LHCN-M2 (cell line): ENCODE measurements at places on chromosomes 3 and 15.

DNA sequence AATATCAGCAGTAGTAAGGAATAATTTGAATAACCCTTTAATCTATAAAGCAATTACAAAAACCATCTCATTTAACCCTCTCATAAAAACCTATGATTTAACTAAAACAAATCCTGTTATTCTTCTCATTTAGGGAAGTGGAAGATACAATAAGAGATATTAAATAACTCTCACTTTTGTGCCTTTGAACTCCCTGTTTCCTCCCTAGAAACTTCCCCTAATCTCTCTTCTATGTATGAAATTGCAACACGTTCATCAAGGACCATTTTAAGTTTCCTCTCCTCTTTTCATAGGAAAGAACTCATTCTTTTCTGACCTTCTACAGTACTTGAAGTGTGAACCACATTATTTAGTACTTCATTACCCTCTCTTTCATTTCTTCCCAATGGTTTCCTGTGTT is 18.8 kb upstream of the FAM81A start:
- no peak for DNase-seq

- DNase-seq, result no peak
Observed at GRCh38 chr3:65432388-65433003, 606.2 kb downstream of the MAGI1 start.

DNA sequence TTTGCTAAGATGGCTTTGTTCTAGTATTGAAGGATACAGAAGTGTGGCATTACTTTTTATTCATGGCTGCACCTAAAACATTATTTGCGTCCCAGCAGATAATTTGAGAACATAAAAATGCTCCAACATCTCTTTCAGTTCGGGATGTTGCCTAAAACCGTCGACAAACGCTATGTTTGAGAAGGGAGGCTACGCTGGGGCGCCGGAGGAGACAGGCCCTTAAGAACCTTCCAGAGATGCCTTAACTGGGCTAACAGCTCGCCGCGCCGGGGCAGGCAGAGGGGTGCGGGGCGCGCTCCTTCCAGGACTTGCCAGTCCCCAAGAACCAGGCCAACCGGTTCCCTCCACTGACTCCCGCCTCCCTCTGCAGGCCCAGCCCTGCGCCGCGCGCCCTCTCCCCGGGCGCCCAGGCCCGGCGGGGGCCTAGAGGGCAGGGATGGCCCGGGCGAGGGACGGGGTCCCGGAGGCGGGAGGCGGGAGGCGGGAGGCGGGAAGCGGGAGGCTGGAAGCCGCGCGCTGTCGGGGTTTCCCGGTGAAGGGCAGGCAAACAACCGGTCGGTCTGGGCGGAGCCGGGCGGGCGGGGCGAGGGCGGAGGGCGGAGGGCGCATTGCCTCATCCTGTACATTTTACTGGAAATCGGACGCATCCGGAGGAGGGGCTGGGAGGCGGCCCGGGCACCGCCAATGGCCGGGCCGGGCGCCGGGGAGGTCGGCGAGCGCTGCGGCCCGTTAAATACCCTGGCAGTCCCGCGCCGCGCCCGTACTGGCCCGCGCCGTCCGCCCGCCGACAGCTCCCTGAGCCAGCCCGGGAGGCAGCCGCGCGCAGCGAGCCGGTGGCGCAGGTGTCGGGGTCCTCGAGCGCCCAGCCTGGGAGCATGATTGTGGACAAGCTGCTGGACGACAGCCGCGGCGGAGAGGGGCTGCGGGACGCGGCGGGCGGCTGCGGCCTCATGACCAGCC is at the start of gene NFKBIZ:
Gene NFKBIZ (plus strand): TSS at position 761 of the 960 bp plus-strand sequence. CDS start 115 bp downstream, at position 876.
- peak; percentile 93 for DNase-seq

DNA sequence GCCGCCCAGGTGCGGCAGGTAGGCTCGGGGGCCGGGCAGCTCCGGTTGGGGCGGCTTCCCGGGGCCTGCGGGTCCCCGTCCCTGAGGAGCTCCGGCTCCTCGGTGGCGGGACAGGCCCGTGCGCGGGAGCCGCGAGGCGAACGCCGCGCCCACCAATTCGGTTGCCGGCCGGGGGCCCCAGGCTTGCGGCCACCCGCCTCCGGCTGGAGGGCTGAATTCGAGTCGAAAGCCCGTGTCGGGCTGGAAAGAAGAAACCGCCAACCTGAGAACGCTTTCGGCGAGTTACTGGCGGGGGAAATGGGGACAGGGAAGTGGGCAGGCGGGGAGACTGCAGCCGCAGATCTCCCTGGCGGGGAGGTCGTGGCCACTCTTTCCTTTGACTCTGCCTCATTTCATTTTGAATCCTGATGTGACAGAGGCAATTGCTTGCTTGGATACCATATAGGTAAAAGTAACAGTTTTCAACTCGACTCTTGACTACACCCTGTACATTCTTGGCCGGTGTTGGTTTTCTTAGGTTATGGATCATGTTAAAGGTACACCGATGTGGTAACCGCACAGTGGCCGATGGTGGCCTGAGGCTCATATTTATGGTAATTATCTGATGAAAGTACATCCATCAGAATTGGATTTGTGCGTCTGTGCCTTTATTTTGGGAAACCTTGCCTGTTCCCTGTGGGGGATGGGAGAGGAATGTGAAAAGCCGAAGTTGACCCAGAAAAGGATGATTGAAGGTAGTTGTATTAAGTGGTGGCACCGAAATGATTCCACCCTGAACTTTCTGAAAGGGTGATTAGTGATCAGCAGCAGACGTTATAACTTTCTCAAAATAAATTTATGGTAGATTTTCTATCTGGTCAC is 1.7 kb downstream of the B3GNT5 start:
- DNase-seq, result peak; percentile 38

GRCh38 chr3:8491271-8492144 is 10.1 kb upstream of the LMCD1 start:
- no peak for DNase-seq

GRCh38 chr15:73273181-73274002 is 95.4 kb downstream of the HCN4 start:
- DNase-seq, result peak; percentile 52

- DNase-seq, result peak; percentile 21
Observed at GRCh38 chr3:124492824-124493223, 237.4 kb upstream of the UMPS start.

- DNase-seq, result peak; percentile 65
Observed at GRCh38 chr3:111861391-111861790, 2.3 kb downstream of the PHLDB2 start.

GRCh38 chr3:106068381-106068780 is 199.6 kb upstream of the CBLB start:
- DNase-seq, result no peak

DNA sequence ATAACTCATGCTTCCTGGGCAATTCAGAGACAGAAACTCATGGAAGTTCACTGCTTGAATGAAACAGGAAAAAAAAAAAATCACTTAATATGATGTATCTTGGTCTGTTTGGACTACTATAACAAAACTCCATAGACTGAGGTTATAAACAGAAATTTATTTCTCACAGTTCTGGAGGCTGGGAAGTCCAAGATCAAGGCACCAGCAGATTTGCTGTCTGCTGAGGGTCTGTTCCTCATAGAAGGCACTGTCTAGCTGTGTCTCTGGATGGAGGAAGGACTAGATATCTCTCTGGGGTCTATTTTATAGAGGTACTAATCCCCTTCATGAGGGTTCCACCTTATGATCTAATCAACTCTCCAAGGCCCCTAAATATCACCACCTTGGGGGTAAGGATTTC is 119.3 kb downstream of the IGF2BP2 start:
- DNase-seq, result no peak

DNA sequence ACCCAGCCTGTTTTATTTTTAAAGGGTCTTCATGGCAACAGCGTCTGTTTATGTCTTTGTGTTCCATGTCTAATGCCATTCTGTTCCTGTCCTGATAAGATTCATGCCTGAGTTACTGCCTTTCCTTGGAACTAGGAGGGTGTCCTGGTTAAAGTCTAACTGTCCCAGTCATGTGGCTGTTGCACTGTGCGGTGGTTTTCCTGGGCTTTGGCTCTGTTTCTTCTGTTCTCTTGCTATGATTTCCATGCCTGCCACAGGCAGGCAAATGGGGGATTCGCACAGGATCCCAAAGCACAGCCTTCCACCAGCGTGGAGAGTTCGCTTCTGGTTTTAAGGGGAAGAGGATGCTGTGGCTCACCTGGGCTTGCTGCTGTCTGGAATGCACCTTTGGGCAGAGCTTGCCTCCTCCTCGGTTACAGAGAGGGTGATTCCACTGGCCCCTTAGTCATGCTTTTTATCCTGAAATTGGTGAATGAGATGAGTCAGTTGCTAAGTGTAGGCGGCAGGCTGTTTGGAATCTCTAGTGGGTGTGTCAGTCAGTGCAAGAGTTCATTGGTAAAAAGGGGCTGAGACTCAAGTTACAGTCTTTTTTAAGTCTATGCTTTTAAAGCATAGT is 86.8 kb downstream of the CCK start:
- DNase-seq, result peak; percentile 85

- no peak for DNase-seq
Observed at GRCh38 chr15:80473286-80474223, 69.4 kb downstream of the ARNT2 start.

DNA sequence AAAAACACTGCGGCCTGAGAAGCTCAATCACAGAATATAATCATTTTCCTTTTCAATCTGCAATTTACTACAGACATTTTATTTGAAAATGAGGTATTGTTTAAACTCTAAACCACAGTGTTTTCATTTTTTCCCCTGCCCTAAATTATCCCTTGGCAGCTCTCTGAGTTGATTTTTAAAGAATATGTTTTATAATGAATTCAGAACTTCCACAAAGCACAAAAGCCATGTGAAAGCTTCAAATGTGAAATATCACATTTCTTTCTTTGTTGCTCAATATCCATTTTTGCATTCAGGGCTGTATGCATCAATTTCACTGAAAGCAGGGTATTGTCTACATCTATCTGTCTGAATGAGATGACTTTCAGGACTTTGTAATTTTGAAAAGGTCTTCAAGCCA is 813.6 kb upstream of the ALCAM start:
- no peak for DNase-seq

GRCh38 chr15:60932051-60932915 is 296.8 kb downstream of the RORA start:
- peak; percentile 93 for DNase-seq

DNA sequence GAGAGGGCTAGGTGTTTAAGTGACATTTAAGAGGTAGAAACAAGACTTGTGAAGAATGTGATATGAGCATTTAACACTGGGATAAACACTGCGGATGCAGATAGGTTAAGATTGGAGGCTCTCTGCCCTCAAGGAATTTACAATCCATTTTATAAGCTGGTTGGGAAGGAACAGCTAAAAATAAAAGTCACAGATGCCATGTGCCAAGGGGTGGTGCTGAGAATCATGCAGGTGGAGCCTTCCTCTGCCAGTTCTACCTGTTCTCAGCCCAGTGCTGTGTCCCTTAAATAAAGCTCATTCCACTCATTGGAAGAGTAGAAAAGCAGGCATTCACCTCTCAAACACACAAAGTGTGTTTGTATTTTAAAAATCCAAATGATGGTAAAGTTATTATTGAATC is 261.9 kb downstream of the THRB start:
- DNase-seq, result no peak

- DNase-seq, result no peak
Observed at GRCh38 chr3:136734382-136735070, 17.7 kb downstream of the STAG1 start.

DNA sequence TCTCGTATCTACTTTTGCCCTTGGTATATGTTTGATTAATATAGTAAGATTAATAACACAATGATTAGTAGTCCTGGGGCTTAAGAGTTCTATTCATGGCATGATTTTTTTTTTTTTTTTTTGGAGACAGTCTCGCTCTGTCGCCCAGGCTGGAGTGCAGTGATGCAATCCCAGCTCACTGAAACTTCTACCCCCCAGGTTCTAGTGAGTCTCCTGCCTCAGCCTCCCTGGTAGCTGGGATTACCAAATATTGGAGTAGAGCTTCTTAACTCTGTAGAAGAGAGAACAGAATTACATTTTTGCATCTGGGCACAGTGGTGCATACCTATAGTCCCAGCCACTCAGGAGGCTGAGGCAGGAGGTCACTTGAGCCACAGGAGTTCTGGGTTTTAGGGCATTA is 58.9 kb downstream of the RAB7A start:
- DNase-seq, result no peak

GRCh38 chr15:90814191-90814821 is 54.1 kb upstream of the FURIN start:
- DNase-seq, result no peak

GRCh38 chr3:127707851-127708411 is 35.2 kb downstream of the ABTB1 start:
- no peak for DNase-seq

- DNase-seq, result peak; percentile 76
Observed at GRCh38 chr3:112786002-112786590, 60.6 kb downstream of the CD200R1L start.

GRCh38 chr3:143362115-143362991 is 242.8 kb downstream of the CHST2 start:
- no peak for DNase-seq

DNA sequence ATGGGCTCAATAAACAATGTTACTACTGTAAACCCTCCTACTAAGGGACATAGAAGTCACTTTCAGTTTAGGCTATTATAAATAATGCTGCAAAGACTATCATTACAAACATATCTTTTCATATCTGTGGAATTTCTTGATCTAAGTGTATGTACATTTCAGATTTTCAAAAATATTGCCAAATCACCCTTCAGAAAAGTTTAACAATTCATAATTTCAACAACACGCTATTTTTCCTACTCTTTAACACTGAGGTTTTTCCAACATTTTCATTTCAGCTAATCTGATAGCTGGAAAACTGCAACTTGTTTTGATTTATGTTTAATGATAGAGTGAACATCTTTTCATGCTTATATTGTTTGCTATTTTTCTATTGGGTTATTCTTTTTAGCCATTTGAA is 69.0 kb downstream of the ALDH1A2 start:
- no peak for DNase-seq

- DNase-seq, result no peak
Observed at GRCh38 chr3:134355416-134355815, 18.8 kb downstream of the AMOTL2 start.

GRCh38 chr15:81087694-81088093 is 46.4 kb upstream of the CFAP161 start:
- no peak for DNase-seq

DNA sequence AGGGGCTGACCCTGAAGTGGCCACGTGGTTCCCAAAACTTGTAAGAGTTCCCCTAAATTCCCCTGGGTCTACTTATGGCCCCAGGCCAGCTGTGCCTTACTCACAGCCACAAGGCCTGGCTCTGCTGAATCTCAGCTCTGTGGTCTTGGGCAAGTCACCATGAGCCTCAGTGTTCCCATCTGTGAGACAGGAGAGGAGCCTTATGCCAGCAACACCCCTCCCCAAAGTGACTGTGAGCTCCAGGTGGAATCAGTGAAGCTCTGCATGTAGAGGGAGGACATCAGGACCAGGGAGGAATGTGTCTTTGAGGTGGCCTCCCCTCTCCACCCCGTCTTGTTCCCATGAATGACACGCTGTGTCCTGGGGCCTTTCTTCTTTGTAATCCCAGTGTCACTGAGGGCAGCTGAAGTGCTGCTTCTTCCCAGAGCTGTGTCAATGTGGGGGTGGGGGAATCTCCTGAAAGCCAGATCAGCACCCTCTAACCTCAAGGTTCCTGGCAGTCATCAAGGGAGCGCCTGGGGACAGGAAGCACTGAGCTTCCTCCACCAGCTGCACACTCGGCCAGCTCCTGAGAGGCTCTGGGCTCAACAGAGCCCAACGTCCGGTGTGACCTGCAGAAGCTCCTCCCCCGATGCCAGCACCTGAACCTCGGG is 258.9 kb downstream of the UACA start:
- peak; percentile 94 for DNase-seq

GRCh38 chr15:100861511-100861991 is 18.1 kb upstream of the ALDH1A3 start:
- DNase-seq, result no peak

GRCh38 chr15:42719043-42719442 is 17.9 kb downstream of the CDAN1 start:
- no peak for DNase-seq

GRCh38 chr3:187850258-187850921 is 105.1 kb upstream of the BCL6 start:
- no peak for DNase-seq

- no peak for DNase-seq
Observed at GRCh38 chr3:25781758-25782594, 1.3 kb downstream of the NGLY1 start.
